ENCODE measurements at places on chromosomes 7 and 10.

GRCh38 chr10:70169649-70170364, 507 bp downstream of the SAR1A start:
- DNase-seq, result peak; percentile 76

GRCh38 chr10:26290236-26290635, 73.7 kb downstream of the GAD2 start:
- DNase-seq, result no peak

DNA sequence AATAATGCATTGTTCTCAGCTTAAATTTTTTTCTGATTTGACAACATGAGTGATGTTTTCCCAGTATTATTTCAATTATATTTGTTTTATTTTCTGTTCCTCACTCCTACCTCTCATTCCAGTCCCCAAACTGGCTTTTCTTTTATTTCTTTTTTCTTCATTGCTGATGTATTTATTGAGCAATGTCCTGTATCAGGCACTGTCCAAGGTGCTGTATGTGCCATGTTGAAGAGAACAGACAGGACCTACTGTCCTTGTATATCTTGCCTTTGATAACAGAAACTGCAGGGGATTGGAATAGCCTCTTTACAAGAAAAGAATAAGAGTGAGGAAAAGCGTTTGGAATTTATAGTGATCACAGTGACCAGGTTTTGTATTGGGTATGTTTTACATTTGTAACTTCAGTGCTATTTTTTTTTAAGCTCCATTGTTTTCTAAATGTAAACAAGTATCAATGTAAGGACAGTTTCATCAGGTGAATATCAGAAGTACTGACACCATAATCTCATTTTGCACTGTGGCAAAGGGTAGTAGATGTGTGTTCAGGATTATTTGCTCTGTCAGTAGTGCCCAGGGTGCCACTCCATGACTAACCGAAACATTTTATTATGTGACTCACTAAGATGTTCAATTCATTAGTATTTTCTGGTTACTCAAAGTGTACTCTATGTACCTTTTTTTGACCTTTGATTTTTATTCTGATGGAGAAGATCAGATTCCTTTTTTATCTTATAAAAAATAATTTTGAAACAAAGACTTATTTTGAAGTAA, 15.6 kb upstream of the CLDN12 start:
- DNase-seq, result no peak

DNA sequence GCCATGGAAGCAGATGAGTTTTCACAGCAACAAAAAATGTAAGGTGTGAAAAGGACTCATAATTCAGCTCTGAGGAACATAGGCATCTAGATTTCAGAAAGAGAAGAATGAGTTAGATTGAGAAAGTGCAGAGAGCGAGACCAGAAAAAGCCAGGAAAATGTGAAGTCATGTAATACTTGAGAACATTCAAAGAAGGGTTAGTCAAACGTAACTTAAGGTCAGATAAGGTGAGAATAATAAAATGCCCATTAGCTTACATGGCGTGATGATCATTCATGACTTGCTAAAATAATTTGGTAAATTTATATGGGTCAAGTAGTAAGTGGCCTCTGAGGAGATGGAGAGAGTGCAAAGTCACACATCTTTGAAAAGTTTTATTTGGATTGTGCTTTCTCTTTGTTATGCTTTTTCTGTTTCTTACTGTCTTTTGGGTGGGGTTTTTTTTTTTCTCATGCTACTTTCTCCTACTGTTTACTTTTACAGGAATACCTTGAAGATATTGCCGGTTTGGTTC, 271.8 kb upstream of the NRG3 start:
- no peak for DNase-seq

GRCh38 chr10:11320809-11321520, 290.5 kb downstream of the USP6NL start:
- no peak for DNase-seq

DNA sequence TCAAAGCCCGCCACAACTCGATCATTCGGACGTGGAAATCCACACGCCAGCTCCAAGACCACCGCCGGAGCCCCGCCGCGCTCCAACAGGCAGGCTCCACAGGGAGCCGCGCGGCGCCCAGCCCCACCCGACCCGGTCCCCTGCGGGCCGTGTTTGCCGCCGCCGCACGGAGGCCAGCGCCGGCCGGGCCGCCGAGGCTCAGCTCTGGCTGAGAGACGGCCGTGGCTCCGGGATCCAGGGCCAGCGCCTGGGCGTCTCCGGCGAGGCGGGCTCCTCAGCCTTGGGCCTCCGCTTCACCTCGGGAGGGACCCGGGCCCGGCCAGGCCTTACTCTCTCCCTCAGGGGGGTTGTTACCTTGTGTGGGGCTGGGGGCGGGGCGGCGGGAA, 333 bp downstream of the SMNDC1 start:
- peak; percentile 18 for DNase-seq

- DNase-seq, result no peak
Measured at GRCh38 chr7:16774986-16775385, 21.4 kb downstream of the TSPAN13 start.

DNA sequence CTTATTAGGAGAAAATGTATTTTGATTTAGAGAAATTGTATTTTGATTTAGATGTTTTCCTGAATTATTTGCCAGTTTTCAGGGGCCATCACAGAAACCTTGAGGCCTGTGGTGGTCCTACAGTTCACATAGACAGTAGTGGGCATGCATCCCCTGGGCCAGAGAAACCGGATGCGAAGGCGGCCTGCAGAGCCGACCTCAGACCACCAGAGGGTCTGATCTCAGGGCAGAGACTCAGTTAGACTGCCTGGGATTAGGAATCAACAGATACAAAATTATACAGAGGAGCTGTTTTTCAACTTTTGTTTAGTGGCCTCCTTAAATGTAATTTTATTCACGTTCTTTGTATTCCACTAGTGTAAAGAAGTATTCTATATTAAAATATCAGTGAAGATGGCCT, 158.4 kb downstream of the PAXIP1 start:
- no peak for DNase-seq

DNA sequence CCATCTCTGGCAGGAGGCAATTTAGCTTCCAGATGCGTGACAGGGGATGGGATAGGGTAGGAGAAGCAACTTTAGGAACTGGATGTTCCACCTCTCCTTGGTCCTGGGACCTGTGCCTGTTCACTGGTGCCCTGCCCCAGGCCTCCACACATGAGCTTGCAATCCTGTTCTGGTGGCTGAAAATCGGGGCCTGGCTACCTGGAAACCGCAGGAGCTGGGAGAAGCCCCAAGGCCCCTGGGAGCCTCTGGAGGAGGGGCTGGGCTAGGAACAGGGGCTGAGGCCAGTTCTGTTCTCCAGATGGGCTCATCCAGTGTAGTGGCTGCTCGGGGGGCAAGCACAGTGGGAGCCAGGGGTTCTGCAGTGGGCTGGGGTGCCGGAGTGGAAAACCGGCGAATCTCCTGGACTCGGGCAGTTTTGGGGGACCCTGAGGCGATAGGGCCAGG, 5.3 kb upstream of the MYOZ1 start:
- DNase-seq, result no peak

DNA sequence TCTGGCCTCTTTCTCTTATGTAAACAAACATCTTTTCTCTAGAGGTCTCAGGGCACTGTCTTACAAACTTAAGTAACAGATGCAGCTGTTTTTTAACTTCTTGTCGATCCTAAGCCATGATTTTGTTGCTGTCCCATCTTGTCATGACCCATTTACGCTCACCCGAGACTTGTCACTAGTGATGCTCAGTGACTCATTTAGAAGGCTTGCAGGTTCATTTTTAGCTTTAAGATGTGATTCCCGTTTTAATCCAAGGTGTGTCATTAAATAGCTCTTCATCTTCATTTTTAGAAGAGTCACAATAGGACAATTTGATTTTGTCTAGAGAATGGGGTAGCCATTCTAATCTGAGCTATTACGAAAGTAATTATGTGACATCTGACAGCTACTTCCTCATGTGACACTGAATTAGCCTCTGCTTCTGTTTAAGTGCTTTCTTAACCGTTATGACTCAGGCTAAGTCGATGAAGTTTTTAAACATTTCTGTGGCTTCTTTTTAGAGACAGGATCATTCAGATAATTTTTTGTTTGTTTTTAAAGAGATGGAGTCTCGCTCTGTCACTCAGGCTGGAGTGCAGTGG, 42.7 kb downstream of the SPDYE5 start:
- peak; percentile 85 for DNase-seq

GRCh38 chr7:101411508-101411874, 48.8 kb downstream of the COL26A1 start:
- DNase-seq, result no peak
